ENCODE measurements at places on chromosomes 16 and 17.
A peak's percentile ranks its signal among the peaks of the same experiment; 100 is the strongest.

DNA sequence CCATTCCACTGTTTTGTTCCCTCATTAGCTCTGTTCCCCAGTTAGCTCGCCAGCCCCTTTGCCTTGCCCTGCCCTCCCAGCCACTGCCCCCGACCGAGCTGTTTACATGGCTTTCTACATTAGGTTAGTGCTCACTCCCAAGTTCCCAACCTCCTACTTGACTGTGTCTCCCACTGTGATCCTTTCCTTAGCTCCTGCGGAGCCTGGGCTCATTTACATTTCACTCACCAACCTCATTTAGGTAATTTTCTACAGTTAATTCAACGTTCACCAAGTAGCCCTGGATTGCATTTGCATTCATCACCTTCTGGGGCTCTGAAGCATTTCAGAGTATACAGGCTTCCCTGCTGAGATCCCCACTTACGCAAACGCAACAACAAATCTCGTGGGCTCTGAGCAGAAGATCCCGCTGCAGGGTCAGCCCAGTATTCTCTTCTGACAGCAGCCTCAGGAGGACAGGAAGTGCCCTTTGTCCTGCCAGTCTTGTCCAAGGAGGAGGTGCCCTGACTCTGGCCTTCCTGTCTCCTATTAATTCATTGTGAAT, 325.8 kb upstream of the CCL2 start:
- DNase-seq = no peak

DNA sequence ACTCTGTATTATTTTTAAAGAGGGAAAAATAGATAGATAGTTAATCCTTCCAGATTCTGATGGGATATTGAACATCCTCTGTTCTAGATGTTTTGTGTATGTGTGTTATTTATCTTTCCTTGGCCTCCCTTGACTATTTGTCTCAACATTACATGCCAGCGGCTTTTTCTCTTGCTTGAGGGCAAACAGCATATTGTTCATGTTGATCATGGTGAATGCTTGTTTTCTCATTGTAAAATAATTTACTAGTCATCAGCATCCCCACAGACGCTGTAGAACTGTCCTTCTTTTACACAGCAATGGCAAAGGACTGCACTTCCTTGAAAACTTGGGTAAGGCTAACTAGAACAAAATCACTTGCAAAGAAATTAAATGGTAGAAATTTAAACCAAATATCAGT, 1376.4 kb upstream of the GOT2 start:
- DNase-seq = no peak

DNA sequence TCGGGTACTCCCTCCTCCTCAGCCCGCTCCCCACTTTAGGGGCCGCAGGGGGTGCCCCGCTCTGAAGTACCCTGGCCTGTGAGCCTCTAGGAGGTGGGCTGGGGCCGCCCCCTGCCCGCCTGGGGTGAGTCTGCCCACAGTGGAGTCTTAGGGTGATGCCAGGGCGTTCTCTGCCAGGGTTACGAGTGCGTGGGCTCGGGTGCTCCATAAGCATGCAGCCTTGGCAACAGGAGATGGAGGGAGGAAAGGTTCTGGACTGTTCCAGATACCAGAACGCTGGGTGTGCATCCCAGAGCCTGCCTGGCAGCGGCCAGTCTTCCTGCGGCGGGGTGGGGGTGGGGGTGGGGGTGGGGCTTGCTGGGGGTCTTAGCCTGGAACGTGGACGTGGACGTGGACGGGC, 15.9 kb downstream of the CACNA1H start:
- DNase-seq = no peak

- no peak for DNase-seq
These were observed 137.3 kb upstream of the CIBAR2 start for GRCh38 chr16:85249418-85250146.

- no peak for DNase-seq
These were observed 3.0 kb downstream of the ARHGDIA start for GRCh38 chr17:81867991-81868673.

DNA sequence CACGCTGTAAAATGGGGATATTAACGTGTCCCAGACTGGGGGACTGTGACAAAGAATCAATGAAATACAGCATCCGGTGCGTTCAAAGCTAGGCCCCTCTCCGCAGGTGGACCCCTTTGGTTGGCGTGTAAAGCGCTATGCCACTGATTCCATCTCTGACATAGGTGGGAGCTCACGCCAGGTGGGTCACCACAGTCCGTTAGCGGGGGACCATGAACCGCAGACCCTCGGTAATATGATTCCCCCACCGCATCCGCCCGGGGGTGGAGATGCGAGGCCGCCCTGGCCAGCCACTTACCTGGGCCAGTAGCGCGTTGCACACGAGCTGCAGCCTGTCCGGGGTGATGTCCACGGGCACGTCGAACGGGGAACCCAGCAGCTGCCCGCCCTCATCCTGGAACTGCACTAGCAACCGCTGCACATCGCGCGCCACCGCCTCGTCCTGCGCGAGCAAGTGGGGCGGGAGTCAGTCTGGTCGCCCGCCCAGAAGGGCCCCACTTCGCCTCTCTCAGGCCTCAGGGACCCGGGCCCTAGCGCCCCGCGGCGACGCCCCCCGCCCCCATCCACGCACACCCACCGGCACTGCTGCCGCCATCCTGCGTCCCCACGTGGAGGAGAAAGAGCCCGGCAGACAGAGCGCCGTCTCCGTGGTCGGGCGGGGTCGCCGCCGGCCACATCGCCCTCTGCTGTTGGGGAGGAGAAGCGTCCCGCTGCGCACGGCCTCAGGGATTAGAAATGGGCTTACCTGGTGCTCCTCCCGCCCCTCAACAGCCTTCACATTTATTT, at the start of gene NLE1:
Gene NLE1 (minus strand): TSS at position 623 of the 786 bp plus-strand sequence. CDS start 28 bp downstream, at position 595.
- peak; percentile 85 for DNase-seq

DNA sequence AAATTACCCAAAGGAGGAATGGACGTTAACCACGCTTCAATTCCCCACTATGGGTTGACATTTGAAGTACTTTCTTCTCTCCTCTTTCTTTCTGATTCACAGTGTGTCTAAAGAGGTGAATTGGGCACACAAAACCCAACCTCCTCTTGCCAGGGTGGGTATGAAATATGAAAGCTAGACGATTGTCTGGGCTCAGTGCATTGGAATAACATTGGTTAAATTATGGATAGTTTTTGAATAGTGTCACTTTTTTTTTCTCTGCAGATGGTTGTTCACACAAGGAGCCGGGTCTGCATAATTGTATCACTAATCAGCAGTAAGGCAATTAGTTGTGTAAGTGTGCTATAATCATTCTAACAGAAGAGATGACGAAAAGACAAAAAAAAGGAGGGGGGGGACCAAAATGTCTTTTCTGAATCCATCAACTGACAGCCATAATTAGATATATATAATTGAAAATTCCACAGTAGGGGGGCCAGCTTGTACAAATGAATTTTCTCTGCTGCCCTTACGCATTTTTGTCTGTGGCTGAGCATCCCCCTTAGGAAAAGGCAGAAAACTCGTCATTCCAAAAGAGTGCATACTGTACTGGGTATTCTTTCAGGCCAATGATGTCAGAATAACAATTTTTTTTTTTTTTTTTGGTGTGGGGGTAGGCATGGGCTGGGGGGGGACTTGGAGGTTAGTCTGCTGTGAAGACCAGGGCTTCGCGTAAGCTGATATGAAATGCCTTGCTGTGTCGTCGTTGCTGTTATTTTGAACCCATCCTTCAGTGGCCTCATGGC, 307.5 kb upstream of the SALL1 start:
- no peak for DNase-seq

- no peak for DNase-seq
These were observed 25.9 kb upstream of the CACNG4 start for GRCh38 chr17:66938656-66939055.

- no peak for DNase-seq
These were observed 70.7 kb downstream of the COG7 start for GRCh38 chr16:23382279-23382678.

GRCh38 chr16:65991149-65991701, 375.3 kb upstream of the CDH5 start:
- DNase-seq = no peak

- DNase-seq = no peak
These were observed 4.2 kb downstream of the PITPNA start for GRCh38 chr17:1558401-1558800.

DNA sequence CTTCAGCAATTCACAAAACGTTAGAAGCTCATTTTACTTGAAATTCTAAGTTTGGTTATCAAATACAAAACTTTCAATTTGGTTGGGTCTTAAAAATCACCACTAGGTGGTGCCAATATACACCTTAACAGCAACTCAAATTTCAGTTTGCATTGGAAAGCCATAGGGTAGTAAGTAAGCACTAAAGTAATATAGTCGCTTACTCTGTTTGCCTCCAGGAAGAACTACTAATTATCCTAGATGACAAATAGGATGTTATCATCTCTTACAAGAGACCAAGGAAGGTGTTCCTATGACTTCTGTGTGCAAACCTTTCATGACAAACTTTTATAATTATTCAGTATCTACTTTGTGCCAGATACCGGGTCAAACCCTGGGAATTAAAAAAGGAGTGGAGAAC, 93.3 kb downstream of the MYO1D start:
- peak; percentile 70 for DNase-seq

- no peak for DNase-seq
These were observed 2.5 kb downstream of the TMEM92 start for GRCh38 chr17:50276588-50277356.

- peak; percentile 3 for DNase-seq
These were observed at the start of gene DDX42 for GRCh38 chr17:63774141-63774968. DDX42 (plus strand) TSS chr17:63774170; CDS start chr17:63787050, 12,880 bp downstream.

- DNase-seq = no peak
These were observed 14.5 kb downstream of the KANSL1 start for GRCh38 chr17:46178550-46179214.

GRCh38 chr17:64174686-64175456, 44.9 kb upstream of the ERN1 start:
- no peak for DNase-seq

DNA sequence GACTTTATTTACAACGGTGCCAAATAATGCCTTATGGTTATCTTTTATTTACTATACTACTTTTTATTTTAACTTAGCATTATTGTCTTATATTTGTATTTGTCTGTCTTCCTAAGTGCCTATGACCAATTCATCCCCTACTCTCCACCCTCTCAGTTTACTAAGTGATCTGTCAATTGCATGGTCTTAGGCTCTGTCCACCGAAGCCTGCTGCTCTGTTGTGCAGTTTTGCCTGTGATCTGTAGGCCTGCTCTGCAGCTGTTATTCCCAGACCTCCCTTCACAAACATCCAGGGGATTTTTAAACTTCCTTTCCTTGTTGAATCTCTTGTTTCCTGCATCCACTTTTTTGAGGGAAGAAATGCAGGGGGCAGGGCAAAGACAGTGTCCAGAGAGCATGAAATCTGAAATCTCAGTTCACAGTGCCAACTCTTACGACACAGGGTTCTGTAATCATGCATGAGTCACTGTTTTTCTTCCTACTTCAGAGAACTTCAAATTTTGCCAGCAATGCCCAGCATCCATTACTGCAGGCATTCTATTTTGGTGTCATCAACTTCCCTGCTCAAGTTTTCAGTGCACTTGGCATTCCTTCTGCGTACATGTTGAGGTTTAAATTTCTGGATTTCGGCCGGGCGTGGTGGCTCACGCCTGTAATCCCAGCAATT, 11.4 kb downstream of the SLFN5 start:
- peak; percentile 98 for DNase-seq

- DNase-seq = peak; percentile 76
These were observed at the start of gene CDK5R1 for GRCh38 chr17:32486701-32487472. CDK5R1 (plus strand) TSS chr17:32486993; CDS start chr17:32487621, 628 bp downstream.

DNA sequence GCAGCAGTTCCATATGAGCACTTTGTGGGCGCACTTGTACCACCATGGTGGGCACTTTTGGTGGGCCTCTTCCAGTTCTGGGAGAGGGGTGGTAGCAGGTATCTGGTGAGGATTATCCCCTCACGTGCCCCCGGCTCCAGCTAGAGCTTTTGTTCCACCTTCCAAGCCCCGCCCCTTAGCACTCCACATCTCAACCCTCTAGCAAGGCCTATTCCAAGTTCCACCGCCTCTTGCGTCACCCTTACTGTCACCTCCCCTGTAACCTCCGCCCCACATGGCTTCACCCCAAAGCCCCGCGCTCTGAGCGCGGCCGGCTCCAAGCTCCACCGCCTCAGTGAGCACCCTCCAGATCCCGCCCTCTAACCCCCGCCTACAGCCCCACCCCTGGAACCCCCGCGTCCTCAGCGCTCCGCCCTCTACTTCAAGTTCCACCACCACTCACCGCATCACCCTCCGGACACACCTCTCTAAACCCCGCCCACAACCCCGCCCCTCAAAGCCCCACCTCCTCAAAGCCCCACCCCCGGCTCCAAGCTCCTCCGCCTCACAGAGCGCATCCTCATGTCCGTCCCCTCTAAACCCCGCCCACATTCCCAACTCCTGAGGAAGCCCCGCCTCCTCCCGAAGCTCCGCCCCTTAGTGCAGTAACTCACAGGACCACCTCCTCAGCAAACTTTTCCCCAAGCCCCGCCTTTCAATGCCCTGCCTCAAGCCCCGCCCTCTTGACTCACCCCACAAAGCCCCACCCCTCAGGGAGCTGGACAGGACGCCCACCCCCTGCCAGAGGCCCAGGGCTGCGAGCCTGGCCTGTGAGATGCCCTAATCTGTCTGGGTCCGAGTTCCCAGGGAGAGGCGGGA, 11.1 kb downstream of the SCN4A start:
- DNase-seq = peak; percentile 30

GRCh38 chr16:68646953-68647659, 2.0 kb downstream of the CDH3 start:
- no peak for DNase-seq

DNA sequence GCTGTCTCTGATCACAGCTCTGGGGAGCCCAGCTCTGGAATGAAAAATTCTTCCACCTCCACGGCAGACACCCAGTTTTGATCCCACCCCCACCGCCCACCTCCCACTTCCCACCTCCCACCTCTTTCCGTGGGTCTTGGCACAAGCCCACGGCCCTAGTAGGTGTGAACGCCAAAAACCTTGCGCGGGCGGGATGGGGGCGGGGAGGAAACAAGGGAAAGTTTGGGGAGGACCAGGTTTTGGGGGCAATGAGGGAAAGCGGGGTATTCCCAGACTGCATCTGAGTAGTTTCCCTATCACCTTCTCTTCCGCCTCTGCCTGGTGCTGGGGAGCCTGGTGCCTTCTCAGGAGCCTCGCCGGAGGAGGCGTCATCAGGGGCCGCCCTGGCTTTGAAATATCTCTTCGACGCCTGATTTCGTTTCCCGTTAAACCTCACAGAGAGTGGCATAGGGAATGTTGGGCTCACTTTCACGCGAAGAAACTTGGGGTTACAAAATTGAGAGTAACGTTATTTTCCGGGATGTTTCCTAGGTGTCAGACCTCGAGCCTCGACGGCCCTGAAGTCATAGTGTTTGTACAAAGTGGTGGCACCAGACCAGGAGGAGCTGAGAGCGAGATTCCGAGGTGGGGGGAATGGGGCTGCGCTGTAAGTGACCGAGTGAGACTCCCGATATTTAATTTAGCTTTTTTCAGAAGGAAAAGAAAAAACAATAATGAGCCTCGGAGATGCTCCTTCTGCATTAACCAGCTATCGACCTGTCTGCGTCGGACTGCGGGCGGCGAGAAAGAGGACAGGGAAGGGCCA, 1.6 kb upstream of the IRX3 start:
- DNase-seq = no peak

DNA sequence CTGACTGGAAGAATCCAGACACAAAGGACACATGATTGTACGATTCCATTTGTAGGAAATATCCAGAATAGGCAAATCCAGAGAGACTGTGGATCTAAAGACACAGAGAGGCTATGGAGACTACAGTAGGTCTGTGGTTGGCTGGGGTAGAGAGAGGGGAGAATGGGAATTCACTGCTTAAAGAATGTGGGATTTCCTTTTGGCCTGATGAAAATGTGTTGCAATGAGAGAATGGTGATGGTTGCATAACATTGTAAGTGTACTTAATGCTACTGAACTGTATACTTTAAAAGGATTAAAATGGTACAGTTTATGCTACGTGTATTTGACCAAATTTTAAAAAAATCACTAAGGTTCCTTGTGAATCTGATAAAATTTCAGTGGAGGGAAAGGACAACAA, 62.1 kb downstream of the GPRC5B start:
- no peak for DNase-seq

GRCh38 chr17:17466511-17466910, 10.3 kb upstream of the MED9 start:
- no peak for DNase-seq
